ENCODE measurements at places on chromosomes 16 and 17. TPM values are rescaled to one million over a fixed set of nuclear protein-coding genes. Genes with fewer than 3 reads are reported as not detected.

The SLC6A2 gene
- total RNA-seq: not detected

The TLE7 gene
- total RNA-seq: not detected

The KCNJ2 gene
- total RNA-seq: 0.18 TPM

The PPP1R27 gene
- total RNA-seq: 2.4 TPM

The RAP1GAP2 gene
- total RNA-seq: 14.0 TPM

The KIF2B gene
- not detected for total RNA-seq

The TAT gene
- not detected for total RNA-seq

The DLX3 gene
- not detected for total RNA-seq

The RHBDF2 gene
- 46.5 TPM for total RNA-seq

The MAP1LC3B gene
- total RNA-seq: 15.3 TPM

The TMED6 gene
- 0.10 TPM for total RNA-seq

The SLC52A1 gene
- total RNA-seq: not detected

The KRTAP2-3 gene
- not detected for total RNA-seq

The KRTAP2-1 gene
- total RNA-seq: not detected

The RAB26 gene
- total RNA-seq: 13.4 TPM

The KRT16 gene
- total RNA-seq: 2.1 TPM

The CAMKK1 gene
- total RNA-seq: 6.2 TPM

The BAIAP3 gene
- 8.2 TPM for total RNA-seq

The FBF1 gene
- total RNA-seq: 7.4 TPM

The KRT28 gene
- not detected for total RNA-seq

The DPEP3 gene
- not detected for total RNA-seq

The GDPD1 gene
- not detected for total RNA-seq

The TBC1D3I gene
- 0.10 TPM for total RNA-seq

The RHBDL1 gene
- total RNA-seq: 7.8 TPM

The ABCC12 gene
- not detected for total RNA-seq

The ARHGDIG gene
- total RNA-seq: 52.0 TPM

The VWA3A gene
- not detected for total RNA-seq

The FNDC8 gene
- total RNA-seq: not detected

The BRIP1 gene
- total RNA-seq: 4.8 TPM

The C17orf50 gene
- total RNA-seq: not detected

The KRT36 gene
- total RNA-seq: not detected

The NACA2 gene
- total RNA-seq: not detected

The KIF22 gene
- 134 TPM for total RNA-seq

The TBX2 gene
- total RNA-seq: not detected

The CLEC19A gene
- not detected for total RNA-seq

The SLC43A2 gene
- 22.4 TPM for total RNA-seq

The TBC1D28 gene
- total RNA-seq: not detected

The P2RX5 gene
- not detected for total RNA-seq

The SHBG gene
- not detected for total RNA-seq

The GNG13 gene
- total RNA-seq: not detected

The RNF112 gene
- not detected for total RNA-seq

The PRAC1 gene
- not detected for total RNA-seq

The KRTAP4-7 gene
- not detected for total RNA-seq

The SLC22A31 gene
- not detected for total RNA-seq

The SPAG9 gene
- total RNA-seq: 27.0 TPM

The PPP1R1B gene
- 14.8 TPM for total RNA-seq

The NHERF2 gene
- 258 TPM for total RNA-seq

The FAM20A gene
- total RNA-seq: not detected

The STX8 gene
- 26.0 TPM for total RNA-seq

The VAT1 gene
- 83.7 TPM for total RNA-seq

The SDK2 gene
- not detected for total RNA-seq

The DNAH17 gene
- total RNA-seq: not detected

The LRRC37A gene
- total RNA-seq: 3.1 TPM

The ERBB2 gene
- 91.0 TPM for total RNA-seq

The GNGT2 gene
- not detected for total RNA-seq

The ABCA3 gene
- total RNA-seq: under 0.01 TPM

The ACSM5 gene
- not detected for total RNA-seq

The MYH3 gene
- 0.25 TPM for total RNA-seq

The FN3KRP gene
- total RNA-seq: 24.2 TPM

All from HT-29 (cell line).